AG09319 (cell line): ENCODE measurements at places on chromosomes 16 and 17.

- DNase-seq, result no peak
Measured at GRCh38 chr17:76726776-76727718, at the start of gene METTL23. Gene METTL23 (plus strand): TSS chr17:76726839. CDS start chr17:76729711, 2,872 bp downstream.

DNA sequence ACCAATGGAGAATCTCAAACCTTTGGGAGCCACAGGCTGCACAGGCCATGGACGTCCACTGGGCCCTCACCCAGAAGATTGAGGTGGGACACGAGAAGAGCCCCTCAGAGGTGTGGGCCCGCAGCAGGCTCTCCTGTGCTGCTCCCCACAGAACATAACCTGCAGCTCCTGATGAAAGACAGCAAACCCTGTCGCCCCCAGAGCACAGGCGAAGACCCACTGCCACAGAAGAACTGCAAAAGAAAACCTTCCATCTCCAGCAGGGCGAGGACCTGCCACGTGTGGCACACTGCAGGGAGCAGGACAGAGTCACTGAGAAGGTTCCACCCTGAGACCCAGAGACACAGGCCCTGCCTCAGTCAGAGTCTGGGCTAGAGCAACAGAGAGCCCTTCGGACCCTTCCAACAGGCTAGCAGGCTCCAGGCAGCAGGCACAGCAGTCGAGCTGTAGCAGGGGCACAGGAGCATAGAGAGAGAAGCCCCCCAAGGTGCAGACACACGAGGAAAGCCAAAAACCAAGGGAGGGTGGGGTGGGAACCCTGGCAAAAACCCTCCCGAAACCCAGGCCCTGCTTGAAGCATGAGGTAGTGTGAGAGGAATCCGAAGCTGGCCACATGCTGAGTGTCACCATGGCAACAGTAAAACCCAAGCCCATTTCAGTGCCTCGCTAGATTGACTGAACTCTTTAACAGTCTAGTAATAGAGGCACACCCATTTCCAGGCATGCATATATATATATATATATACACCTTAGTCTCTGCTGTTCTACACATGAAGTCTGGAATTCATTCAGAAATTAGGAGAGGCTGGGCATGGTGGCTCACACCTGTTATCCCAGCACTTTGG, 60.0 kb upstream of the CHMP6 start:
- DNase-seq, result peak; percentile 28

DNA sequence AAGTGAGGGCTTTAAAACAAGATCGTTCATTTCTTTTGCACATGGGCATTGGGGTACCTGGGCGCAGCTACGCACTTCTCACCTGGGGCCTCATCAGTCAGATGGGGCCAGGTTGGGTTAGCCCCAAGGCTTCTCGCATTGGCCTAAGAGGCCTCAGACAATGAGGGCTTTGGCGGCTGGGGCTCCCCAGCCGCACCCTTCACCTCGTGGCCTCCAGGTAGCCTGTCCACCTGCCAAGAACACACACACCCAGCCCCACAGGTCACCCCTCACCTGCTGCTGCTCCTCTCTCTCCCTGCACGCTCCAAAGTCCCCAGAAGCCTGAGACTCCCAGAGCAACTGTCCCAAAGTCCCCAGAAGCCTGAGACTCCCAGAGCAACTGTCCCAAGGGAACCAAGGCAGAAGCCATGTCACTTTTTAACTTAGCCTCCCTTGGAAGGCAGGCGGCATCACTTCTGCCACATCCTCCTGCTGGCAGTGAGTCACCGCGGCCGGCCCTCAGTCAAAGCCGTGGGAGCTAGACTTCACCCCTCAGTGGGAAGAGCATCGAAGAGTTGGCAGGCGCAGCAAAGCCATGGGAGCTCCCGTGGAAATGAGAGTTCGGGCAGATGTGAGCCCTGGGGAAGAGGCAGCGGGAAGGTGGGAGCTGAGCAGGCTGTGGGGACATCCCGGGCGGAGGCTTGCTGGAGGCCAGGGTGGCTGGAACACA, 78.9 kb upstream of the PLCG2 start:
- no peak for DNase-seq

- DNase-seq, result no peak
Measured at GRCh38 chr17:1839516-1839915, 9.7 kb downstream of the RPA1 start.

- DNase-seq, result no peak
Measured at GRCh38 chr16:2710021-2710710, 9.9 kb downstream of the PRSS27 start.

GRCh38 chr17:13355054-13355453, 246.7 kb downstream of the HS3ST3A1 start:
- no peak for DNase-seq

DNA sequence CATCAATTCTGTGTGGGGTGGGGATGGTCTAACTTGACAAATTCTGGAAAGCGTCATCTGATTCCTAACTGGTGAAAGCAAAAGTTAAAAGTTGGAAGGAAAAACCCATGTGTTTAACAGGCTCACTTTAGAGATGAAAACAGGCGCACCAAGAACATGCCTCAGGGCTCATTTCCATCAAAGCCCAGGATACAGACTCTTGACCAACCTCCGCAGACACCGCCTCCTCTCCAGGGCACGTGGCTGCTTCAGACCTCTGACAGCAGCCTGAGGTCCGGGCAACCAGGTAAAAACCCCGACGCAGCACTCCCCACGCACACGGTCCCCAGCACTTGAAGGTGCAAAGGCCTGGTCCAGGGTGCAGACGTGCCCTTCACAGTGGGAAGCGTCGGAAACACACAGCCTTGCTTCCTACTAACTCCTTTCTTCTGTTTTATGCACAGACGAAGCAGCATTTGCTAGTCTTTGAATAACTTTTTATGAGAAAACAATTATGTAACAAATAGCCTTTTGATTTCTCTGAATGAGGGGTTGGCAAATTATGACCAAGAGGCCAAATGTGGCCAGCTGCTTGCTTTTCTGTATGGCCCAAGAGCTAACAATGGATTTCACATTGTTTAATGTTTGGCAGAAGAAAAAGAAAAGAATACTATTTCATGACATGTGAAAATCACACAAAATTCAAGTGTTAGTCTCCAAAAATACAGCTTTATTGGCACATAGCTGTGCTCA, 44.2 kb upstream of the TRAP1 start:
- no peak for DNase-seq

DNA sequence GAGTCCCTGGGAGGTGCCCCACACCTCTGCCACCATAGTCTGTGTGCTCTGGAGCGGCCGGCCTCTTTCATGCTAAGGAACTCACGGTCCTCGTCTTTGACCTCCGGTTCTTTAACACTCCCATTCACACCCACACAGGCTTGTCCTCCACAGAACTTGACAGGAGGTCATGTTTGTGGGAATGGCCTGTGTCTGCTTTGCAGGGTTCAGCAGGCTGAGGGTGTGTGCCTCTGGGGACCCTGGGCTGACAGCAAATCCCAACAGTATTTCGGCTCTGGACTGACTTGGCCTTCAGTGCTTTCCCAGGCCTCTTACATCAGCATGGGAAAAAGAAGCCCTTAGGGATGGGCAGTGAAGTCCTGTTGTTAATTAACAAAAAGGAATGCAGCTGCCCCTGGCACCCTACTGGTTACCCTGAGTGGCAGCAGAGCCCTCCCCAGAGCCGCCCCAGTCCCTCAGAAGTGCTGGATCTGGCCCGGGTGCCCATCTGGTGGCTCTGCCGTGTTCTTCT, 35.4 kb upstream of the ADORA2B start:
- DNase-seq, result no peak

- no peak for DNase-seq
Measured at GRCh38 chr16:58492066-58492465, 7.9 kb upstream of the NDRG4 start.

GRCh38 chr17:5701381-5701780, 117.1 kb upstream of the NLRP1 start:
- DNase-seq, result no peak

DNA sequence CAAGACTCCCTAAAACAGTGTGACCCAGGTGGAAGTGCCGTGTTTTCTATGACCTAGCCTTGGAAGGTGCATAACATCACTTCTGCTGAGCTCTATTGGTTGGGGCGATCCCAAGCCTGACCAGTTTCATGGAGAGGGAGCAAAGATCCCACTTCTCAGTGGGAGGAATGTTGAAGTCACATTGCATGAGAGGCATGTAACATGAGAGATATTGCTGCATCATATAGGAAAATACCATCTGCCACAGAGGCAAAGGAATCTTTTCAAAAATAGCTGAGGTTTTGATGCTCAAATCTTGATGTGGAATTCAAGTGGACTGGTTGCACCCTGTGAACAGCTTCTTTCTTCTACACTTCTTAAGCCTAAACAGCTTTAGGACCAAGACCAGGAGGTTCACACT, 56.4 kb upstream of the NLRP1 start:
- no peak for DNase-seq

DNA sequence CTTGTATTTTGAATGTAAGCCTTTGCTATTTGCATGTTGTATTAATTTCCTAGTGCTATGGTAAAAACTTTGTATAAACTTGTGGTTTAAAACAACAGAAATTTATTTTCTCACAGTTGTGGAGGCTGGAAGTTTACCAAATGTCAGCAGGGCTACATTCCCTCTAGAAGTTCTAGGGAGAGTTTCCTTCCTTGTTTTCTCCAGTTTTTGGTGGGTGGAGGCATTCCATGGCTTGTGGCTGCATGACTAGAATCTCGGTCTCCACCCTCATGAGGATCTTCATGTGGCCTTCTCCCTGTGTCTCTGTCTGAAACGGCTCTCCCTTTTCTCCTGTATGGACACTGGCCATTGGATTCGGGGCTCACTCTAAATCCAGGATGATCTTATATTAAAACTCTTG, 482.2 kb upstream of the GOT2 start:
- DNase-seq, result no peak
